Stimulated activated CD8-positive, alpha-beta memory T cell treated with anti-CD3 and anti-CD28 coated beads, Interleukin-7, amount 100 ng/mL, for 24 hours (primary cell): ENCODE measurements at places on chromosomes 12 and 14.

- DNase-seq, result no peak
These were observed 157.7 kb upstream of the AVPR1A start for GRCh38 chr12:63308671-63309070.

- no peak for DNase-seq
These were observed 3.2 kb downstream of the MSI1 start for GRCh38 chr12:120365675-120366340.

- no peak for DNase-seq
These were observed 104.2 kb upstream of the AMN1 start for GRCh38 chr12:31832740-31833729.

- DNase-seq, result no peak
These were observed 16.4 kb upstream of the POC1B start for GRCh38 chr12:89542236-89542635.

- no peak for DNase-seq
These were observed 117.7 kb downstream of the GPR135 start for GRCh38 chr14:59347511-59347900.

GRCh38 chr12:402029-402389 is 565 bp downstream of the CCDC77 start:
- DNase-seq, result no peak
